Stimulated activated CD4-positive, alpha-beta T cell treated with anti-CD3 and anti-CD28 coated beads, Interleukin-1b, Interleukin-23, amount 100 ng/mL, for 1 hour (primary cell): ENCODE measurements at places on chromosomes 1 and 21.

DNA sequence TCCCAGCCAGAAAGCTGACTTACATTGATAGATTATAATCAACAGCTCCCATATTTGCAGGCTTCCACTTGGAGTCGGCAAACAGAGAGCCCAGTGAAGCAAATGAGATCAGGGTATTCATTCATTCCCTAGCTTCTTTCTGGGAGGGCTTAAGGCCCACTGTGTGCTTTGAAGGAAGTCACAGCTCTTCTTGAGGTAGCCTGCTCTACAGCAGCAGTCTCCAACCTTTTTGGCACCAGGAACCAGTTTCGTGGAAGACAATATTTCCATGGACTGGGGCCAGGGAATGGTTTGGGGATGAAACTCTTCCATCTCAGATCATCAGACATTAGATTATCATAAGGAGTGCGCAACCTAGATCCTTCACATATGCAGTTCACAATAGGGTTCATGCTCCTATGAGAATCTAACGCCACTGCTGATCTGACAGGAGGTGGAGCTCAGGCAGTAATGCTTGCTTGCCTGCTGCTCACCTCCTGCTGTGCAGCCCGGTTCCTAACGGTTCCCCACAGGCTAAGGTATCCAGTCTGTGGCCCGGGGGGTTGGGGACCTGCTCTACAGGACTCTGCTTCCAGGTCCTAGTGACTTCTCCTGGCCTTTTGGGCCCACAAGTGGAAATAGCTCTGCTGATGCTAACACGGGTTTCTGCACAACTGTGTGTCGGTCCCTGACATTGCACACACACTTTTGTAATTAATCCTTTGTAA lies 13.7 kb upstream of the ADAM30 start:
- no peak for DNase-seq

- no peak for DNase-seq
These were observed 109.8 kb upstream of the IVNS1ABP start for GRCh38 chr1:185426848-185427247.

GRCh38 chr21:35206141-35207125 lies 157.3 kb upstream of the RUNX1 start:
- no peak for DNase-seq

DNA sequence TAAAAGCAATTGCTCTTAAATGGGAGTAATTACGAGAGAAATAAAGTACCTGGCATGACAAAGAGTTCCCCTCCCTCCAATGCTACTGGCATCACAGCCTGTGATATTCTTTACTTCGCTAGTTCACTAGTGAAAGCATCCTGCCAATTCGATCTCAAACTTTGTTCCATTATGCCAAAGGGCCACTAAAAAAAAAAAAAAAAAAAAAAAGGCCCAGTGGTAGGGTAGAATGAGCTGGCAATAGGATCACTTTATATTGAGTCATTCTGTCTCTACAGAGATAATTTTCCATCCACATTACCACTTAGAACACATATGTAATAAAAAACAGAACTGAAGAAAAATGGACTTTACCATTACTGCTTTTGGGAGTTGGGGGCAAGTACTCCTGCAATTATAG lies 11.2 kb downstream of the PUM1 start:
- DNase-seq = no peak

DNA sequence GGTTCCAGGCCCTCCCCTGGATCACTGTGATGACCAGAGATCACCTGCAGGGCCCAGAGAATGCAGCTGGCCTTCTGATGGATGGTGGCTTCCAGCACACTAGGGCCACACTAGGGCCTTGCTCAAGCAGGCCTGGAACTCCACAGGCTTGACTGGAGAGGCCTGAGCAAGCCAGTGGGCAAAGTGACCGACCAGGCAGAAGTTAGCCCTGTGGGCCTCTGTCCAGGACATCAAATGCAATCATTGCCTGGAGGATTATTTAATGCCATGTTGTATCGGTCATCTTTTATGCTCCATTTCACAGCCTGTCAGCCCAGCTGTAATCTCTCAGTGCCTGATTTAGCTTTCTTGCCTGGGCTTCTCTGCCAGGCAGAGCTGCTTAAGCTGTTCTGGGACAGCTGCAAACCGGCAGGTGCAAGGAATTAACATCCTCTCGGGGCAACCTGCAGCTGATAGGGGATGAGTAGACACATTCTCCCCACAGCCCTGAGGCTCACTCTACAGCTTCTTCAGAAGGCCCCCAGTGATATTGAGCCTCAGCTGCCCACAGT lies 17.7 kb downstream of the NENF start:
- DNase-seq = no peak

GRCh38 chr1:204206121-204206520 lies 7.7 kb downstream of the GOLT1A start:
- no peak for DNase-seq

DNA sequence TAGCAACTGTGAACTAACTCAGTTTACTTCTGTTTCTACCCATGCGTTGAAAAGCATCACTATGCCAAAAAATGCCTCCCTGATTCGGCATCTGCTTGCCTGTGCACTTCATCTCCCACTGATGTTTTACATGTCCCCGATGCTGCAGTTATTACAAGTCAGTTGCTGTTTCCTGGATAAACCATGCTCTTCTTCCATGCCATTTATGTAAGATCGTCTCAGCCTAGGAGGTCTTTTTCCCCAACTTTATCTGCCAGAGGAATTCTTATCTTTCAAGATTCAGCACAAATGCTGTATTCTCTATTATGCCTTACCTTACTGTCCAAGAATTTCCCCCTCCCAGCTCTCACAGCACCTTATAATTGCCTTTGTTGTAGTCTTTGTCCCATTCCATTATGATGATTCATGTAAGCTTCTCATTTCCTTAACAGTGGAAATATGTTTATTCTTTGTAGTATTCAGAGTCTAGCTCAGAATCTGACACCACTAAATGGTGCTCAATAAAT lies 30.0 kb downstream of the PRKACB start:
- no peak for DNase-seq

- no peak for DNase-seq
These were observed 28.0 kb upstream of the KAZN start for GRCh38 chr1:14570514-14570913.

DNA sequence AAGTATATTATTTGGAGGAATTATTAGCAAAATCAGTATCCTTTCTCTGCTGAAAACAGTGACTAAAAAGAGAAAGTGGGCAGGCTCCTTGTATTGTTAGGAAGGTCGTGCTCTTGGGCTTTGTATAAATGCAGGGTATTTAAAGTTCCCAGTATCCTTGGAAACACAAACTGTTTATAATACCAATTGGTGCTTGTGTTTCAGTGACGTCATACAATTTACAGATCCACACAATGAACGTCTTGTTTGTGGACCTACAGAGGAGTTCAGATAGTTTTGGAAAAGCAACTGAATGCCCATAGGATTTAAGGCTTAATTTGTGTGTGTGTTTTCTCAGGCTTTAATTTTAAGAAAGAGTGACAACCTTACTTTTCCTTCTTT lies 168.2 kb downstream of the RASAL2 start:
- no peak for DNase-seq

GRCh38 chr1:75632350-75632949 lies 21.5 kb upstream of the SLC44A5 start:
- DNase-seq = no peak

DNA sequence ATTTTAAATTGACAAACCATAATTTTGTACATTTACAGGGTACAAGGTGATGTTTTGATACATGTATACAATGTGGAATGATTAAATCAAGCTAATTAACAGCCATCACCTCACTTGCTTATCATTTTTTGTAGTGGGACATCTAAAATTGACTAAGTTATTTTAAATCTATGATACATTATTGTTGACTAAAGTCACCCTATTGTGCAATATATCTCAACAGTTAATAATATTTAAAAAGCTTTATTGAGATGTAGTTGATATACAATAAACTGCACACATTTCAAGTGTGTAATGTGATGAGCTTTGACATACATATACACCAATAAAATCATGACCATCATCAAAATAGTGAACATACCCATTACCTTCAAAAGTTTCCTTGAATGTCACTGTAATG lies 242.5 kb upstream of the PLXNA2 start:
- DNase-seq = no peak

GRCh38 chr1:239879321-239880170 lies 212.1 kb upstream of the FMN2 start:
- DNase-seq = no peak

- no peak for DNase-seq
These were observed 415.3 kb downstream of the USP25 start for GRCh38 chr21:16145052-16145451.

GRCh38 chr21:38716942-38717341 lies 88.8 kb upstream of the ETS2 start:
- DNase-seq = no peak

GRCh38 chr1:233440951-233441401 lies 113.5 kb downstream of the MAP3K21 start:
- no peak for DNase-seq

GRCh38 chr21:43988506-43989230 lies 23.4 kb upstream of the TRAPPC10 start:
- no peak for DNase-seq

DNA sequence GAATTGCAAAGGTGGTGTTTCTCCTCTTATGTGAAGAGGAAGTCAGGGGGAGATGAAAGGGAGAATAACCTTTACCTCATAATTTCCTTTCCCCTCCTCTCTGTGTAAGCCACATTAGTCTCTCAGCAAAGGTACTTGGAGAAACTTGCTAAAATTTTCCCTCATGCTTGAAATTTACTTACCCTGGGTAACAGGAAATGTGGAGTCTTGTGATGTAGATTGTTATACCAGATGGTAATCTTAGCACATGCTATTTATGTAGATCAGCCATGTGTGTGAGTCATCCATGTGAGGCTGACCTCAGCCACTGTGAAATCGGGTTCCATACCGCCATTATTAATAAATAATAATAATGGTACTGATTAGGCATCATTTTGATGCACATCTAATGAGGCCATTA lies 128.4 kb downstream of the TGFB2 start:
- DNase-seq = no peak

GRCh38 chr1:181482521-181483284 lies 614 bp upstream of the CACNA1E start:
- DNase-seq = no peak

DNA sequence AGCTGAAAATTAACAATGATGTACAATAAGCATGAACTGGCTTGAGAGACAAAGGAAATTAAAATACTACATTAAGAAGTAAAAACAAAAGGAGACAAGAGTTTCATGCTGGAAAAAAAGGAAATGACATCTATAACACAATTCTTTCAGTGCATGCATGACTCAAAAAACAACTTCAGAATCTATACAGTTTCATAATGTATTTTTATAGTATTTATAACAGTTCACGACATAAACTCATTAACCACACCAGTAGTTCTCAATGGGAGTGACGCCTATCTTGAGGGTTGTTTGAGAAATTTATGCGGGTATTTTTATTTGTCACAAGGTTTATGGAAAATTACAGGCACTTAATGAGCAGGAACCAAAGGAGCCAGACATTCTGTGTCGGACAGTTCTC lies 168.5 kb downstream of the SMYD3 start:
- no peak for DNase-seq

DNA sequence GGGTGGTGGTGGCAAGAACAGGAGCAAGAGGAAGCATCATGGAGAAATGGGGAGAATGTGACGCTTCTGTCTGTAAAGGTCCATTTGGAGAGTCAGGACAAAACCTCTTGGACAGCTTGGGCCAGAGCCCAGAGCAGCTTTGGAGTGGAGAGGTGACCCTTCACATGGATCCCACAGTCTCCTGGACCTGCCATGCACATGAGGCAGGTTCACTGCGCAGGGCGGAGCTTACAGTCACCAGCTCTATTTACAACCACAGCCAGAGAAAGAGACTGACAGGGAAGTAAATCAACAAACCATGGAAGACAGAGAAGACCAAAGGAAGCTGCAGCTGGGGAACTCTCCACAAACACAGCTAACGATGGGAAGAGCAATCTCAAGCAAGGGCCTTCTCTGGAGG lies 828 bp upstream of the RGS8 start:
- no peak for DNase-seq

DNA sequence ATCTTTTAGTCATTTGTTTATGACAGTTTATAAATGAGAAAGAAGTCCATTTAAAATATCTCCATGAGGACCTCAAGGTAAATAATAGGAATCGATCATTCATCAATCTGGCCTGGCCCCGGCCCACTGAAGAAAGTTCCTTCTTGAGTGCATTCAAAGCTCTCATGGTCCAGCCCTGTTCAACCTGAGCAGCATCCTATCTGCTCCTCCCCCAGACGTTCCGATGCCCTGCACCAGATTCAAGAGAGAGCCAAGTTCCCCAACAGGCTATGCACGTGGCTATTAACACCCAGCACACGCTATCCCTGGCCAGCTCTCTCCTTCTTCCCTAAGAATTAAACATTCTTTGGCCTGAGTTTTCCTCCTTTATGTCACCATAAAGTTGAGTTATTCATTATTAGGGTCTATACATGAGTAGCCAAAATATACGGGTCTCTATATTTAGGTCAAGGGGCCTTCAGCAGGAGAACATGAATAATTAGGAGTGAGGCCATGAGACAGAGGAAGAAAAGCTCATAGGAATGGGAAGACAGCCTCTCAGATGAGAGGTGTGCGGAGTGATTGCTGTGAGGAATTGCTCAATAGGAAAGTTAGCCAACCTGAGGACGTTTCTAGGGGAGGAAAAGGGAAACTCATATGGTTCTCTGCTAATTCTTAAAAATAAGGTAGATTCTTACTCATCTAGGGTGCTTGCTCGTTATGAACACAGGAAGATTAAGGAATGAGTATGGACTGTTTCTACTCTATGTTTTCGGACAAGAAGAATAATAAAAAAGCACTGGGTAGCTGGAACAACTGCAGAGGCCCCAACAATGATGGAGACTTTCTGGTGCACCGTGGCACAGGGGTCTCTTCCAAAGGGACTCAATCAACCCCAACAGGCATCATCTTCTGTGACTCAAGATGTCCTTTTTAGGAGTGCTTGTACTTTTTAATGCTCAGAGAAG lies 23.6 kb downstream of the RUNX1 start:
- DNase-seq = no peak

- no peak for DNase-seq
These were observed 126.3 kb upstream of the TMPRSS2 start for GRCh38 chr21:41634211-41634694.

DNA sequence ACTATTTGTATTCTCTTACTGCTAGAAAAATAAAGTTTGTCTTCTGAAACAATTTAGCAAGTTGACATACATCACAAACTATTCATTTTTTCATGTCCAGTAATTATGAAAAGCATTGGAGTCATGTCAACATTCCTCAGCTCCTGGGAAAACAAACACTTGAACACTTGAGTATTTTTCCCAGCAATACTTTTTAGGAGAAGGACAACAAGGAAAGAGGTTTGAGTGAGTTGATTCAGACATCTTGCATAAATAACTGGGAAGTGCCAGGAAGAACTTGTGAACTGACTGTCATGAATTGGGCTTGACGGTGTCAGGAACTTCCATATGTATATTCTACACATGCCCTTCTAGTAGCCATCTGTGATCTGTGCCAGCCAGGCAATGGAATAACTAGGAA lies 195.6 kb downstream of the HMCN1 start:
- DNase-seq = no peak

- DNase-seq = no peak
These were observed 72.6 kb upstream of the RGL1 start for GRCh38 chr1:183732236-183732880.

GRCh38 chr1:180916012-180916770 lies 3.5 kb downstream of the KIAA1614 start:
- no peak for DNase-seq
